ENCODE measurements at places on chromosomes 6 and 20.

GRCh38 chr6:159043251-159043650, 1.5 kb downstream of the TAGAP start:
- no peak for DNase-seq

DNA sequence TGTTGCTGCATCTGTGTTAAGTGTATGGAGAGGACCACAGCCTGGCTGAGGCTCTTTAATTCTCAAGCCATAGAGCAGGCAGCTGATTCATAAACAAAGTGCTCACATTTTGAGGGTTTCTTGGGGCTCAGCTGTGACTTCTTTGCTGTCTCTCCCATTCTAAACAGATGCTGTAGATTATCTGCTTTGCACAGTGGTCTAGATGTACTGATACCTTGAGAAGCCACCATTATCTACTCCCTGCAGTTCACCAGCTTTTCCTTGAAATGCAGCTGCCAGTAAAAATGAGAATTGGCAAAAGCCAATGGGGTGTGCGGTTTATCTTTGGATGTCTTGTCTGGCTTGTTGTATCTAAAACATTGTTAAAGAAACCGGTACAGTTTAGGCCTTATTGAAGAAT, 5.2 kb upstream of the CNR1 start:
- no peak for DNase-seq

GRCh38 chr6:168184701-168185100, 105.7 kb upstream of the FRMD1 start:
- DNase-seq: no peak

DNA sequence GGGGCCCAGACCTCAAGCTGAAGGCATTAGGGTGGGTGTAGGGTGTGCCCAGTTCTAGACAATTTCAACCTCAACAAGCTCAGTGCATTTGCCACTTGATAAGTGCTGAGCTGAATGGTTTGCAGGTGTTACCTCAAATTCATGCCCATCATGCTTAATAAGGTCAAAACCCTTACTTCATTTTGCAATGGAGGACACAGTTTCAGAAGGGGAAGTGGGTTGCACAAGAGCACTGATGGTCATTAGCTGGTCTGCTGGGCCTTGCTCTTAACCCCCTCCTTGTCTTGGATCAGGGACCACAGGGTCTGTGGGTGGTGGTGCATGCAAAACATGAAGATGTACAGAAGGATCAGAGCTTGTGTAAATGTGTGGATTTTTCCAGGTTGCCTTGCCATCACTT, 71.0 kb upstream of the SIRPA start:
- no peak for DNase-seq

DNA sequence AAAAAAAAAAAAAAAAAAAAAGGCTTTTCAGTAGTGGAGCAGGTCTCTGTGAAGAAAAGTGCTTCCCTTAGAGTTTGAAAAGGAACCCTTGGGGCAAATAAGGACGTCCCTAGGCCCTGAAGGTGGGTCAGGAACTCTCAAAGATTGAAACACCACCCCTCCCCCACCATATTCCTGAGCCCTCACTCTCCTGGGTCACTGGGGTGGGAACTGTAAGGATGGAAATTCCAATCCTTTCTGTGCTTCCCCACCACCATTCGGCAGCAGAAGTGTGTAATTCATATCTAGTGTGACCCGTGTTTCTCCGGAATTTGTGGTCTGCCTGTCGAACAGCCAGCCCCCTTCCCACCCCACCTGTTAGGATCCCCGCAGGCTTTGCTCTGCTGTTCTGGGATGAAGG, 12.3 kb downstream of the CDYL start:
- DNase-seq: no peak

DNA sequence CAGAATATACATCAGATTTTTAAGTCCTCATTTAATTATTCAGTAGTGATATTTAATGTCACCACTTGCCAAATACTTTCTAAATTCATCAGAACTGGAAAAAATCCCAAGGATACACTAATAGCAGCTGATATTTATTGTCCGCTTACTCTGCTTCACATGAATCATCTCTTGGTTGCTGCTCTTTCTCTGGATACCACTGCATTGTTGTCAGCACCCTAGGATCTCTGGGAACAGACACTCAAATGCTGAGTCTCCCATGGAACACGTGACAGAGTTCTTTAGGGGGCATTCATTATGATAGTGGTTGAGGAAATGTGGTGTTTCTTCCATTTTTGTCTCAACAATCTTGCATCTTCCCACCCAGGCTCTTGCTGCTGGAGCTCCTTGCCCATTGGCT, 318.0 kb downstream of the RFPL4B start:
- DNase-seq: no peak

DNA sequence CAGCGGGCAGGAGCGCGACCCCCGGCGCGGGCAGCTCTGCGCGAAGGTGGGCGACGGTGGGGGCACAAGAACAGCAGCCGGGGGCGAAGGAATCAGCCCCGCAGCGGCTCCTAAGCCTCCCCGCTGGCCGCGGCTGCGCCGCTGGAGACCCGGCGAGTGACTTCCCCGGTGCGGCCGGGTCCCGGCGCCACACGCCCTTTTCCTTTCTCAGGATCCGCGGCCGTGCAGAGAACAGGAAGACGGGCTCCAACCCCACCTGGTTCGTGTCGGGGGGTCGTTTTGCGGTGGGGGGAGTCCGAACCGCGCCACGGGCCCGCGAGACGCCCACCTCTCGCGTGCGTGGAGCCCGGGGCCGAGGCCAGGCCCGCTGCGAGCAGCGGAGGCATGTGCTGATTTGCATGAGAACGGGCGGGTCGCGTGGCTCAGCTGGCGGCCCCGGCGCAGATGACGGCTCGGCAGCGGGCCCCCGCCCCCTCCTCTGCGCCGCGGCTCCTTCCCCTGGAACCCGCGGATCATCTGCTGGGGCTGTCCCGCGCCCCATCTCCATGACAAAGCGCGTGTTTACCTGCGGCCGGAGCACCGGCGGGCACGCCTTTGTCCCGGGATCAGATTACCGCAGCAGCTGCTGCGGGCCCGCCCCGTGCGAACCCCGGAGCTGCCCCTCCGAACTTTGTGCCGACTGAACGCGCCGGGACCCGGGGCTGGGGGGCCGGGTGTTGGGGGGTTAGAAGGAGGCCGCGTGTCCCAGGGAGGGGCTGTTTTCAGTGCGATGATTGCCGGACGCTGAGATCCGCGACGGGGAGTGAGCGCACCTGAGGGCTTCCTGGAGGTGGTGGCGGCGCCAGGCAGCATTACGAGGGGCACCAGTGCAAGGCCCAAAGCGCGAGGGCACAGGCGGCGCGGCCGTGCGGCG, 4.9 kb upstream of the DLL1 start:
- DNase-seq: no peak

GRCh38 chr6:88547768-88548167, 381.6 kb upstream of the CNR1 start:
- DNase-seq: no peak

DNA sequence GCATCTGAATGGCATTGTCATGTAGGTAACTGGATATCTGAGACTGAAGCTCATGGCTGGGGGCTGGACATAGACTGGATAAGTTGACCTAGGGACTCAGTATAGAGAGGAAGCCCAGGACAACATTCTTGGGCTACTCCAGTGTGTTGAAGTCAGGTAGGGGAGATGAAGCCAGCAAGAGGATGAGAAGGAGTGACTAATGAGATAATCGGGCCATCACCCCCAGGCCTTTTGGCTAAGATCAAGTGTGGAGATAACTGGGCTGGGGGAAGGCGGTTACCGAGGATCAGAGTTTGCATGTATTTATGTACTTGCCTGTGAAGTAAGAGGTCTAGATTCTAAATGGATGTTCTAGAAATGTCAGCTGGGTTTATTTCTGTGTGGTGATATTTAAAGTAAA, 73.4 kb downstream of the ELOVL2 start:
- DNase-seq: no peak

- no peak for DNase-seq
Observed at GRCh38 chr6:166019214-166019613, 148.4 kb downstream of the TBXT start.

- DNase-seq: no peak
Observed at GRCh38 chr6:56242346-56242745, 5.0 kb downstream of the COL21A1 start.

GRCh38 chr6:129235167-129236000, 352.4 kb downstream of the LAMA2 start:
- DNase-seq: no peak

- DNase-seq: no peak
Observed at GRCh38 chr6:110687326-110687725, 127.9 kb downstream of the CDK19 start.

- DNase-seq: no peak
Observed at GRCh38 chr6:66538551-66539135, 831.6 kb upstream of the EYS start.

GRCh38 chr20:2224368-2224639, 71.5 kb upstream of the TGM3 start:
- DNase-seq: no peak

- DNase-seq: no peak
Observed at GRCh38 chr6:151089978-151090377, 149.8 kb upstream of the AKAP12 start.

GRCh38 chr6:24974182-24975171, 38.7 kb upstream of the RIPOR2 start:
- no peak for DNase-seq

- no peak for DNase-seq
Observed at GRCh38 chr6:44023586-44024454, 103.4 kb downstream of the MRPL14 start.

DNA sequence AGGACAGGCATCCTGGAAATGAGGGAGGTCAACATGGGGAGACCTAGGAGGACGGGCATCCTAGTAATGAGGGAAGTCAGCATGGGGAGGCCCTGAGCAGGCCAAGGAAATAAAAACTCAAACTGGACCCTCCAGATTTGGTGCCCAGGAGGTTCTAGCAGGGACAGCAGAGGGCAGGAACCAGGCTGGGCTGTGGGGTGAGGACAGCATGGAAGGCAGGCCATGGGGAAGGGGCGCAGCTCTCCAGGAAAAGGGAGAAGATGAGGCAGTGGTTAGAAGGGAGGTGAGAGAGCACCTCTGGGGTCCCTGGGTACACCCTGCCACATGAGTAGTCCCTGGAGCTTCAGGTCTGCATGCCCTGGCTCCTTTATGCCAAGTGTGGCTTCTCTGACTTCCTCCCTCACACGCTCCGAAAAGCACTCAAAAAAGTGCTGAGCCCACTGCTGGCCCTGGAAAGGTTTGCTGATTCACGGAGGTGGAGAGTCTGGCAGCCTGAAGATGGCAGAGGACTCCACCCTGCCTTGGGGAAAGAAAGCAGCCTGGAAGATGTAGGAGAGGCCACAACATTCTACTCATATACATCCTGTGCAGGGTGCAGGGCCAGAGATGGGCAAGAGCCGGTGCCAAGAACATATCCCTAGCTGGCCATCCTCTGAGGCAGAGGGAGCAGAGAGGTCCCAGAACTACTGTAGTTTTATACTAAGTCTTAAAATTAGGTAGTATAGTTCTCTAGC, 154.9 kb downstream of the MRPL14 start:
- DNase-seq: no peak

GRCh38 chr20:37095108-37095598, 644 bp downstream of the RBL1 start:
- peak; percentile 39 for DNase-seq

Data from thymus (tissue), 14 donors.